Foreskin melanocyte (primary cell): ENCODE measurements at places on chromosomes 2 and 18.

DNA sequence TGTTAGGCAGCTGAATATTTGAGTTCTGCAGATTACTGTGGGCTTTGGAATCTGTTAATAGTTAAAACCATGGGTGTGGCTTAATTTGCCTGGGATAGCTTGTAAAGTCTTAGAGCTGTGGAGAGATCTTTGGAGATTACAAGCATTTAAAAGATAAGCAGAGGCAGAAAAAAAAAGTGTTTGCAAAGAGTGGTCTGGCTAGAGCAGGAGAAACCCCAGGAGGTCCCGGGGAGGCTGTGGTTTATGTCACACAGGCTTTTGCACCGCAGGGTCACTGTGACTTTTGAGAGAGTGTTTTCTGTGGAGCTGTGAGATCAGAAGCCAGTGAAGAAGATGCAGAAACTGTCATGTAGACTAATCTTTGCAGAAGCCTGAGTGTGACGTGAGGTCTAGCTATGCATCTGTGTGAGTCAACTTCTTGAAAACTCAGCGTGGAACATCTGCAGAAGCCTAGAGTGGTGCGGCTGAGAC is 49.0 kb downstream of the SETBP1 start:
- no peak for DNase-seq

- no peak for DNase-seq
Observed at GRCh38 chr2:167916756-167917155, 330.6 kb downstream of the STK39 start.

- DNase-seq, result no peak
Observed at GRCh38 chr2:40218679-40219078, 233.2 kb downstream of the SLC8A1 start.

GRCh38 chr2:54420524-54421172 is 35.5 kb upstream of the SPTBN1 start:
- no peak for DNase-seq

DNA sequence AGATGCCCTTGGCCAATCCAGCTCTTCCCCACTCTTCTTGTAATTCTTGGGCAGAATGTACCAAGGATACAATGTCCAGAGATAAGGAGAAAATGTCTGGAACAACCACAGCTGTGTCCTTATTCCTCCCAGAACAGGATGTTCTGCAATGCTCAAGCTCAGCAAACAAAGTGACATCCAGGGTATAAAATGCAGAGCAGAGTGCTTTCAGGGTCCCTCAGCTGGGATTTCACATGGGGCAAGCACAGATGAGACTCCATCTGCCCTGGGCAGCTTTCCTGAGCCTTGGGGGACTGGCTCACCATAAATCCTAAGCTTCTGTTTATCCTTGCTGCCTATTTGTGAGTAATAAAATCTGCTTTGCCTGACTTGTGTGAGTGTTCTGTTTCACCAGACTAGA is 127.4 kb downstream of the VAPA start:
- DNase-seq, result no peak

GRCh38 chr2:5689750-5690149 is 2.4 kb upstream of the SOX11 start:
- DNase-seq, result no peak

DNA sequence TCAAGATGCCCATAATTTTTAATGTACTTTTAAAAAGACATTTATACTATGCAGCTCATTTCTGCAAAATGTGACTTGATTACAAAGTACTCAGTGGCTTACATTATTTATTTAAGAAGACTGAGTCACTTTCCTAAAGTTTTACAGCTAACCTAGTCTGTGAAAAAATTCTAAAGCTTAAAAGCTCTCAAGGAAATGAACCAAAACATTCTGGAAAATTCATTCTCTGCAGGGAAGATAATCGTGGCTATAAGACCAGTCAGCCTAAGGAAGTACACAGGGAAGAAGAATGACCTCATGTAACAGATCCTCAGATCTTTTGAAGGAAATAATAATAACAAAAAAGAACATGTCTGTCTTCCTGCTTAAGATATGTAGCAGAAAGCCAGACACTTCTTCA is 232.1 kb upstream of the STK17B start:
- no peak for DNase-seq

GRCh38 chr2:72043985-72044384 is 103.7 kb downstream of the CYP26B1 start:
- no peak for DNase-seq

DNA sequence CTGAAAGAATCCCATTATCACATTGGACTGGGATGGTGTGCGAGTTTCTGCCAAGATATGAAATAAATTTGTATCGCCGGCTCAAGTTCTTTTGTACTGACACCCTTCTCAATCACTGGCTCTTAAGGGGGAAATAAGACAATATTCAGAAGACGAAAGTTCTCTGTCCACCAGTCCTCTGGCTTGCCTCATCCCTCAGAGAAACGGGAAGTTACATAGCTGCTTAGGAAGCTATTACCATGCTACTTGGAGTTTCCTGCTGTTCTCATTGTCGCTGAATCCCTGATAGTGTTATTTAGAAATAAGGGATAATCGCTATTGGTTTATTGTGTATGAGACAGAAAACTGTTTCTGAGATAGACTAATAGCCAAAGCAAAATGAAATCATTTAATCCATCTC is 205.0 kb upstream of the ZNF521 start:
- DNase-seq, result no peak

- DNase-seq, result no peak
Observed at GRCh38 chr18:79022603-79023002, 43.0 kb downstream of the SALL3 start.

DNA sequence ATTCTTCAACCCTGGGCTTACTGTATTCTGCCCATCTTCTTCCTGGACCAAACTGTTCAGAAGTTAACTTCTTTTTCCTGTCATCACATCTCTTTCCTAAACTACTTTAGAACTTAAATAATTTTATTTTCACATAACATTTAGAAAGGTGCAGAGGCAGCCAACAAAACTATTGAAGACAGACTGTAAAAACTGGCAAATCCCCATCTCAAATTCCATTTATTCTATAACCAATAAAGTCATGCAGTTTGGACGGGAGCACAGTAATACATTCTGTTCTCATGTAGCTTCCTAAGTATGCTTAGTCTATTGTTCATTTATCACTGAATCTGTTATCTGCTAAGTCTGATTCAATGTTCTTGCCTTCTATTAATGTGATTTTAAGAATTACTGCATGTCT is 99.1 kb downstream of the SMAD2 start:
- DNase-seq, result no peak

- no peak for DNase-seq
Observed at GRCh38 chr2:55865096-55865835, 58.3 kb downstream of the EFEMP1 start.

DNA sequence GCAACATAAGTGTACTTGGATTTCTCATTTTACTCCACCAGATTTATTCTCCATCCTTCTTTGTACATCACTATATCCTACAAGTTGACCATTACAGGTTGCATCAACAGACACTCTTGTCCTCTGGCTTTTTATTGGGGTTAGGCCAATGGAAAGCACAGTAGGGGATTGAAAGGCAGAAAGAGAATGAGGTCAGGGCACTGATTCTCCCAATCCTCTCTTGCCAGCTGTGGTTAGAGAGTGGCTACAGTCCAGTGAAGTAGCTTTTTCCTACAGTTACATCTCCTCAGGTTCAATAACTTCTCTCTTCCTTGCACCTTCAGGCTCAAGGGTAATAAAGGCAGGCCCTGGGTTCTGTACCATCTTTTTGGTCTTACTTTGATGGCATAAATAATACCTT is 20.2 kb upstream of the COL5A2 start:
- DNase-seq, result no peak
